Uterus (tissue), 4 donors: ENCODE measurements at places on chromosomes 13 and 19.

GRCh38 chr19:29966588-29967249, 24.7 kb downstream of the URI1 start:
- no peak for DNase-seq

GRCh38 chr13:50215399-50215798, 200.2 kb downstream of the KCNRG start:
- no peak for DNase-seq

- peak; percentile 70 for DNase-seq
Measured at GRCh38 chr13:97855570-97856303, 97.7 kb upstream of the IPO5 start.

GRCh38 chr13:90710164-90710759, 637.2 kb upstream of the MIR17HG start:
- no peak for DNase-seq

GRCh38 chr13:44817131-44817671, 172.1 kb downstream of the NUFIP1 start:
- no peak for DNase-seq

DNA sequence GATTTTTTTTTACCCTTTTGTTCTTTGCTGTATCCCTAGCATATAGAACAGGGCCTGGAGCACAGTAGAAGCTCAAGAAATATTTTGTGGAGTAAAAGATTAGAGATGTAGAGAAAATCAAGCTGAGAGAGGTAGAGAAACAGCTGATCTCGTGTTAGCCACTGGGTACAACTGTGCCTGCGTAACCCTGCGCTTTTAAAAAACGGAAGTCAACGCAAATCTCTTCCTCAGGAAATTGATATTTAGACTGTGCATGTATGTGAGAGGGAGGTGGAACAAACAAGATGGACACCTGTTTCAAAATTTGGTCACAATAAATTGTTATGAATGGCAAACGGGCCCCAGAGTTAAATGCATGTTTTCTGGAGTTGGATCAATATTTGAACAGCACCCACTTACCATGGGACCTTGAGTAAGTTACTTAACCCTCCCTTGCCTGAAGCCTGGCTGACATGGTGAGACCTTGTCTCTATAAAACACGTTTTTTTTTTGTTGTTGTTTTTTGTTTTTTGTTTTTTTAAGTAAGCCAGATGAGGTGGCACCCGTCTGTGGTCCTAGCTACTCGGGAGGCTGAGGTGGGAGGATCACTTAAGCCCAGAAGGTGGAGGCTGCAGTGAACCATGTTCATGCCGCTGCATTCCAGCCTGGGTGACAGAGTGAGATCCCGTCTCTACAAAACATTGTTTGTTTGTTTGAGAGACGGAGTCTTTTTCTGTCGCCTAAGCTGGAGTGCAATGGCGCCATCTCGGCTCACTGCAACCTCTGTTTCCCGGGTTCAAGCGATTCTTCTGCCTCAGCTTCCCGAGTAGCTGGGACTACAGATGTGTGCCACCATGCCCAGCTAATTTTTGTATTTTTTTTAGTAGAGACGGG, 3.3 kb upstream of the EPOR start:
- no peak for DNase-seq

- DNase-seq, result no peak
Measured at GRCh38 chr19:18155095-18156087, 2.4 kb downstream of the PIK3R2 start.

DNA sequence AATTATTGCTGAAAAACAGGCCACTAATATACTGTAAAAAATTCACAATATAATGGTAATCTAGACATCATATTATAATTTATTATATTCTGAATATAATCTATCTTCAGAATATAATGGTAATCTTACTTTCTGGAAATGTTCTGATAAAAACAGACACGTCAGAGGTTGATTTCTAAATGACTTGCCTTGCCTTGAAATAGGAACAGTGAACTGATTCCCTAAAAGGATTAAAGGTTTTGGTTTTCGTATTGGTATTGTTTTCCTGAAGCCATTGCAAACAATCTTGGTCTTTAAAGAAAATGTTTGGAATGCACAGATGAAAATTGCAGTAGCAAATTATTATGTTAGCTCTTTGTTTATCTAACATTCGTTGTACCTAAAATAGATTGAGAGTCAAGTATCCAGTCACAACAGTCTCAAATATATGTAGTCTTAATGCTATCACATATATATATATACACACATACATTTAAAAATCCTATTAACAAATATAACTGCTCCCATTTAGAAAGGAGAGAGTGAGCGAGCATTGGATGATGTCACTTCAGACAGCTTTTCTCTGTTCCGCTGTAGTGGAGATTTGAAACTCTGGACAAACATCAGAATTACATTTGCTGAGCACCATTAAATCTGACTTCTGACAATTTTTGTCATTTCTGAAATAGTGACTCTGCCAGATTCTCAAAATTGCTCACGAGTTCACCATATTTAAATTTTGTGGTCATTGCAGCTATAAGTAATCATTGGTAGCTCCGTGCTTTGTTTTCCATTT, 1.7 kb downstream of the ITM2B start:
- DNase-seq, result no peak

DNA sequence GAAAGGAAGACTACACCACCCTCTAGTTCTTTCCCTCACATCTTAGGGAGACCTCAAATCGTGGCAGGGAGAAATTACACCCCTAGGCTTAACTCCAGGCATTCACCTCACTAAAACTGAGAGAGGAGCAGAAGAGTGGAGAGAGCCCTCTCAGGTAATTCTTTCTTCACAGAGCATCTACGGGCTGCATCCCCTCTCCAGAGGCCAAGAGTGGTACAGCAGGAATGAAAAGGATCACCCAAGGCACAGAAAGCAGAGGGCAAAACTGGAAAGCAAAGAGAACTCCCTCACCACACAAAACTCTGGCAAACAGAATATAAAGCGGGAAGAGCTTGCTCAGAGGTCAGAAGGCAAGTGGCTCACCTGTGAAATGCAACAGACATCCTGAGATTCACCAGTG, 661.2 kb downstream of the TBC1D4 start:
- DNase-seq, result no peak

DNA sequence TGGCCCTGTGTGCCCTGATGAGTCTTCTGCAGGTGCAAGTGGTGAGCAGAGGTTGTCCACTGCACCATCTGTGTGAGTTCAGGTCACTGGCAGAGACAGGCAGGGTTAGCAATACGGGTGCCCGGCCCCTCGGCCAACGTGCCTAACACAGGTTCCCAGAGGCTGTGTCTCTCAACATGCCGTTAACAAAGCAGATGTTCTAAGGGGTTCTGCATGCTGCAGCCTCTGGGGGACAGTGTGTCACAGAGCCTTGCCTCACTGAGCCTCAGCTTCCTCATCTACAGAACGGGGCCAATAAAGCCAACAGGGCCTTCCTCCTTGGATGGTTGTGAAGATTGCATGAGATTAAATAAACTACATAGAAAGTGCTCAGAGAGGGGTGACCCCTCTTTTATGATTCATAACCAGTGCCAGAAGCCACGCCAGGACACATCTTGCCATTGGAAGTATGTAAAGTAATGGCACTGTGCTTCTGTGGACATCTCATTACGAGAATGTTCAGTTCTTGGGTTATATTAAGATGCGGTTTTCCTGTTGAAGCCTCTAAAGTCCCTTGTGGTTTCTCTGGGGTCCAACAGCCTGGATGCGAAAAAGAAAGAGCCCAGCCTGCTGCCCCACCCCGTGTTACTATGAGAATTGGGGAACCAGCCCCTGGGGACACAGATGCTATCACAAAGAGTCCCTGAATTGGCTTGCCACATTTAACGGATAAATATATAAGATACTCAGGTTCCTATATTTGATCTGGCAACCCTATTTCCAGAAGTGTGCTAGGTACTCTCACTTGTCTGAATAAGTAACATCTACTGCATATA, 11.2 kb upstream of the ARHGEF18 start:
- no peak for DNase-seq

- DNase-seq, result no peak
Measured at GRCh38 chr13:72932250-72932649, 126.6 kb upstream of the KLF5 start.
